Stimulated activated CD8-positive, alpha-beta memory T cell treated with anti-CD3 and anti-CD28 coated beads, Interleukin-7, amount 100 ng/mL, for 1 hour (primary cell): ENCODE measurements at places on chromosomes 16 and 17.

DNA sequence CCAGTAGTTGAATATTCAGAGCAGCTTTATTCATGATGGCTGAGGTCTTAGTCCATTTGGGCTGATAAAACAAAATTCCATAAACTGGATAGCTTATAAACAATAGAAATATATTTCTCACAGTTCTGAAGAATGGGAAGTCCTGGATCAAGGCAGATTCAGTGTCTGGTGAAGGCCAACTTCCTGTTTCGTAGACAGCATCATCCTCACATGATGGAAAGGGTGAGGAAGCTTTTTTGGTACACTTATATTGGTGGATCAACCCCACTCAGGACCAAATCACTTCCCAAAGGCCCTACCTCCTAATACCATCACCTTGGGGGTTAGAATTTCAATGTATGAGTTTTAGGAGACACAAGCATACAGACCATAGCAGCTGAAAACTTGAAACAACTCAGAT, 224.2 kb downstream of the CYB561 start:
- no peak for DNase-seq

DNA sequence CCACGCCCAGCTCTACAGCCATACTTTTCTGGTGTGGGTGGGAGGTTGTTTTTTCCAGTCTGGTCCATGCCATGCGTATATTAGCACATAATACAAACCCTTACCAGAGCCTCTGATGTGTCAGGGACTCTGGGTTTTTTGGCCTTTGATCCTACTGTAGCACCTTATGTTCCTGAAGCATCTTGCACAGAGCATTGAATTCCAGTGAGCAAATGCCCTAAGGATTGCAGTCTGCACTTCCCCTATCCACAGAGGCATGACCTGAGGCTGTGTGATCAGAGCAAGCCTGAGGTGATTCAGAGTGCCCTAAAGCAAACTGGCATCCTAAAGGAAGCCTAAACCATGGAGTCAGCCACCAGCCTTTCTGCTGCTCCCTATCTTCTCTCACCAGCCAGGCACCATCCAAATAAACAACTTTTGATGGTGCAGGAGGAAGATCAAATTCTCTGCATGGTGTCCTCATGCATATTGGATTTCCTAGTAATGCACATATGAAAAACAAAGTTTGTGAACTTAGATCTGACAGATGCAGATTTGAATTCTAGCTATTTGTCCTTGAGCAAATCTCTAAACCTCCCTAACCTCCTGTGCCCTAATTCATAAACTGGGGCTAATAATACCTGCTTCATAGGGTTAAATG, 41.2 kb upstream of the HAS3 start:
- no peak for DNase-seq

- no peak for DNase-seq
These were observed 949 bp upstream of the GSPT1 start for GRCh38 chr16:11916524-11917285.

DNA sequence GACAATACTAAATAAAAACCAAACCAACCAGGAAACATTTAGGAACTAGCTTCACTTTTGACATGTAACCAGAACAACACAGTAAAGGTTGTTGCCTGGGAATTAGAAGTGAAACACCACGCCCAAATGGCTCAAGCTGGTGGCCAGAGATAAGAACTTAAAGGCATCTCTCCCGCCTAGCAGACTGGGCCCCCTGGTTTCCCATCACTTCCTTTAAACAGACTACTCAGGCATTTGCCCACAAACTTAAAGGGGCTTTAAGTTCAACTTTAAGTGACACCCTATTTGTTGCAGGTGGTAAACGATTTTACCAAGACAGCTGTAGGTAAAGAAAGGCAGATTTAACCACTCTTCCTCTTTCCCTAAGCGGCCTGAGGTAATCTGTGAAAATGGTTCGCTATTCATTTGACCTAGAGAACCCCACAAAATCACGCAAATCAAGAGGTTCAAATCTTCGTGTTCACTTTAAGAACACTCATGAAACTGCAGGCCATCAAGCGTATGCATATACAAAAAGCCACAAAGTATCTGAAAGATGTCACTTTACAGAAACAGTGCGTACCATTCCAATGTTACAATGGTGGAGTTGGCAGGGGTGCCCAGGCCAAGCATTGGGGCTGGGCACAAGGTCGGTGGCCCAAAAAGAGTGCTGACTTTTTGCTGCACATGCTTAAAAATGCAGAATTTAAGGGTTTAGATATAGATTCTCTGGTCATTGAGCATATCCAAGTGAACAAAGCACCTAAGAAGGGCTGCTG, 40.8 kb upstream of the BPTF start:
- no peak for DNase-seq

DNA sequence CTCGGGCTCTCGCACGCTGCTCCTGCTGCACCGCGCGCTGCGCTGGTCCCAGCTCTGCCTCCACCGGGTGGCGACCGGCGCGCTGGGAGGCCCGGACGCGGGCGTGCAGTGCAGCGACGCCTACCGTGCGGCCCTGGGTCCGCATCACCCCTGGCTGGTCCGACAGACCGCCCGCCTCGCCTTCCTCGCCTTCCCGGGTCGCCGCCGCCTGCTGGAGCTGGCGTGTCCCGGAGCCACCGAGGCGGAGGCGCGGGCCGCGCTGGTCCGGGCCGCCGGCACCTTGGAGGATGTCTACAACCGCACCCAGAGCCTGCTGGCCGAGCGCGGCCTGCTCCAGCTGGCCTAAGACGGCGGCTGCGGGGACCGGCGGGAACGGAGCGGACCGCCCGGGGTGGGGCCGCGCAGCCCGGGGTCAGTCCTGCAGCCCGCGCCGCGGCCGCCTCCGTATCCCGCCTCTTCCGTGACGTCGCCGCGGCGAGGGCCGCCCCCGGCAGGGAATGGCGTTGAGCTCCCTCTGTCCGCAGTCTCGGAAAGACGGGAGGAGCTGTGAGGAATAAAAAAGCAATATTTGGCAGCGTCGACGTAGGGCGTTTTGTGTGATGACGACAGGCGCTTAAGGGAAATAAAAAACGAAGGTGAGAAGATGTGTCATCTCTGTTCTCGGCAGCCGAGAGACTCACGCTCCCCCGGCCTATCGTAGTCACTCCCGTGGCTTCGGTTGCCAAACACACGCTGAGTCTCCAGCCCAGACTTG, 1.4 kb downstream of the GLTPD2 start:
- peak; percentile 61 for DNase-seq

- DNase-seq: no peak
These were observed 138.0 kb upstream of the KCNJ16 start for GRCh38 chr17:69936996-69937395.

DNA sequence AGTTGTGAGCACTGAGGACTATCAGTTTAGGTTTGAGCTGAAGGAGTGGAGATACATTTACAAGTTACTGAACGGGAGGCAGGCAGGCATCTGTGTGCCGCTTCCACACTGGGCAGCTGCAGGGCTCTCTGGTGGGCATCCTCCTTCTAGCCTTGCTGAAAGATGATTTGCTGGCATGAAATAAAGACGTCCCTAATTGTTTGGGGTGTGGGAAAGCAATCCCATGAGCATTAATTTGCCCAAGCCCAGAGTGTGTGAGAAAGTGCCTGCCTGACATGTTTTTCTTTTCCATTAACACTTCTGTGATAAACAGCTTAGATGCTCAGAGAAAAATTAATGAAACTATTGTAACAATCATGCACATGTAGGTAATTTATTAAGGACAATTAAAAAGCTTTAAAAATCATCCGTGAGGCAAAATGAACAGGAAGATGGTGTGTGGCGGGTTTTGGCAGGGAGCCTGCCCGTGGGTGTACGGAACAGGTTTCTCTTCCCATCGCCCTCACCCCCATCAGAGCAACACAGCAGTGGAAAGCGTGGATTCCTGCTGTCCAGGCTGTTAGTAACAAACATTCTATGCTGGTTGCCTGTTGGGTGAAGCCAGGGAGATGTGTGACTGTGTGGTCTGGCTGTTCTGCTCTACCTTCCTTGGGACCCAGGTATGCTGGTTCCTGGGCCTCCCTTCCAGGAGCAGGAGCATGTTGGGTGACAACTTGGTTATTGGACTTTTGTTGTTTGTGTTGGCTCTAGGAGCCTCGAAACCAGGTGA, 191.9 kb downstream of the MSI2 start:
- no peak for DNase-seq

GRCh38 chr16:49048557-49048956, 233.1 kb downstream of the CBLN1 start:
- no peak for DNase-seq

GRCh38 chr16:19701091-19701490, 16.9 kb downstream of the KNOP1 start:
- DNase-seq: no peak

GRCh38 chr17:49845321-49845720, 2.5 kb downstream of the TAC4 start:
- no peak for DNase-seq

DNA sequence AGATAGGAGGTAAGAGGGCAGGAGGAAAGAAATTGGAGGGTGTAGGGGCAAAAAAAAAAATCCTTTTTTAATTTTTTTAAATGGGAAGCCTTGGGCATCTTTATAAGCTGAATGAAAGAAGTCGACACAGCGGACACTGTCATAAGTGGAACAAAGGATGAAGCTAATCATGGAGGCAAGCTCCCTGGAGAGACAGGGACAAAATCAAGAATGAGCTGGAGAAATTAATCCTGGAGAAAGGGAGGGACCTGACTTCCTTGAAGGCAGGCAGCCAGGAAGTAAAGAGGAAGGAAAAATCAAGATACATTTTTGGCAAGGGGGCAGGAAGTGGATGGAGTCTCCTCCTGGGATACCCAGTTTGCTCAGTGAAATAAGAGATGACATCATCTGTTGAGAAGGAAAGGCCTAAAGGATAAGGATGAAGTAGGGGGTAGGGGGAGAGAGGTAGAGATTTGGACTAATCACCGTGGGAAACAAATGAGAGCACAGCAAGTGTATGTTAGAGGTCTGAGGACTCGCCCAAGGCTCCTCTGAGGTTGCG, 179.3 kb downstream of the SLC39A11 start:
- DNase-seq: no peak

GRCh38 chr17:31699281-31699680, 159.8 kb downstream of the COPRS start:
- DNase-seq: no peak

- DNase-seq: no peak
These were observed 62.2 kb downstream of the NXN start for GRCh38 chr17:917391-917811.

- no peak for DNase-seq
These were observed 840 bp downstream of the ADCY7 start for GRCh38 chr16:50267151-50267631.

GRCh38 chr16:57643910-57644309, 15.5 kb downstream of the ADGRG1 start:
- no peak for DNase-seq

GRCh38 chr16:80704751-80705505, 99.5 kb downstream of the CDYL2 start:
- no peak for DNase-seq

DNA sequence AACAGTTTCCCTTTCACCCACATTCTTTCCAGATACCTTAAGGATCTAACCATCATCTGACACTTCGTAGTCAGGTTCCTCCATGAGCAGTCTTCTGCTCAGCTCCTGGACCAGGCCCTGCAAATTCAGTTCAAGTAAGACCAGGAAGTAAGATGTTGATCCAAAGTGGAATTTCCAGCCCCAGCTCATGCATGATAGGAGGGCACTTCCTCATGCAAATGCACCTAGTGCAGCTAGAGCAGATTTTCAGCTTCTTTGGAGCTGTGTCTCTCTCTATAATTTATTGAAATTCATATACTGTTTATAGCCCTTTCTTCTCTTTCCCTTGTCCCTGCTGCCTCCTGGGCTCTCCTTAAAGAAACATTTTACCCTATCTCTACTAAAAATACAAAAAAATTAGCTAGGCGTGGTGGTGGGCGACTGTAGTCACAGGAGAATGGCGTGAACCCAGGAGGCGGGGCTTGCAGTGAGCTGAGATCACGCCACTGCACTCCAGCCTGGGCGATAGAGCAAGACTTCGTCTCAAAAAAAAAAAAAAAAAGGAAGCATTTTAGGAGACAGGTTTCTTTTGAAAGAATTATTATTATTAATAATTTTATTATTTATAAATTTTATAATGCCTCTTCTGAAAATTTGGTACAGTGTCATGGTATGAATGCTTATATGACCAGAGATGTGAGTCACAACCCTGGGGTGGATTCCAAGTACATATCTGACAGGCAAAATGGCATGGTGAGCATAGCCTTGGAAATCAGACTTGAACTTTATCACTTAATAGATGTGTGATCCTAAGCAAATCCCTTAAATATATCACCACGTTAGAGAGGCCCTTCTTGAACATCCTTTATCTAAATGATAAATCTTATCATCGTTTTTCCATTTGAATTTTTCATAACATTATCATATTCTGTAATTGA, 94.3 kb downstream of the SSH2 start:
- no peak for DNase-seq

DNA sequence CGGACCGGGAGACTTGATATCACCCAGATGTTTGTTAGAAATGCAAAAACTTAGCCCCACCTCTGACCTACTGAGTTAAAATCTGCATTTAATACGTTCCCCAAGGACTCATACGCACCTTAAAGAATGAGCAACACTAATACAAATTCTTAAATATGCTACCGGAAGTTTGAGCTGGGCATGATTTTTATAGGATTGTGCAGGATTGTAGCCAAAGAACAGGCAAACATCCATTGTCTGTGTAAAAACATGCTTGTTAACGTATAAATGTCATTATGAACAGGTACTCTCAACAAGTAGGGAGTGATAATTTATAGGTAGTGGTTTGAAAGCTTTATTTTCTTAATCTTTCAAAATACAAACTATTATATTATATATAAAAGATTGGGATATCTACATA, 22.3 kb upstream of the COX10 start:
- DNase-seq: no peak

- no peak for DNase-seq
These were observed 142.3 kb upstream of the CDH5 start for GRCh38 chr16:66224186-66224585.

GRCh38 chr17:19501219-19501618, 32.4 kb upstream of the SLC47A1 start:
- no peak for DNase-seq

- no peak for DNase-seq
These were observed 350.9 kb downstream of the TMEM114 start for GRCh38 chr16:8239443-8239842.

GRCh38 chr16:68475071-68475470, 26.8 kb upstream of the SMPD3 start:
- DNase-seq: no peak

GRCh38 chr17:49970498-49970897, 1.5 kb downstream of the DLX4 start:
- no peak for DNase-seq

GRCh38 chr16:27753563-27753962, 203.6 kb downstream of the KATNIP start:
- no peak for DNase-seq

GRCh38 chr17:63491413-63491812, 14.6 kb downstream of the ACE start:
- DNase-seq: no peak

- DNase-seq: no peak
These were observed 26.4 kb downstream of the ARHGAP44 start for GRCh38 chr17:12815642-12816141.

DNA sequence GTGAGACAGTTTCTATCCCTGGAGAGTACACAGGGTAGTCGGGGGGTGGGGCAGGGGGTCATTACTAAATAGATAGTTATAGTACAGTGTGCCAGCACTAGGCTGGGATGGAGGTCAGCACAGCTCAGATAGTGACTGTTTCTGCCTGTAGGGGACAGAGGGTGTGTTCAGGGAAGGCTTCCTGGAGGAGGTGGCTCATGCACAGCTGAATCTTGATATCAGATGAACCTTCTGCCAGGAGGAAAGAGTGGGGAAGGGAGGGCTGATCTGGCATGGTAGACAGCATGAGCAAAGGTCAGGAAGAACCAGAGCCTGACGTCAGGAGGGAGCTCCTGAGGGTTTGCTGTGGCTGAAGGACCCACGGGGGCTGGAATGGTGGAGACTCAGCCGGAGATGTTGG, 56.6 kb downstream of the OR1D5 start:
- DNase-seq: no peak

- DNase-seq: no peak
These were observed 423.3 kb upstream of the MAF start for GRCh38 chr16:80023865-80024264.
